ENCODE measurements at places on chromosomes 12 and 14.

DNA sequence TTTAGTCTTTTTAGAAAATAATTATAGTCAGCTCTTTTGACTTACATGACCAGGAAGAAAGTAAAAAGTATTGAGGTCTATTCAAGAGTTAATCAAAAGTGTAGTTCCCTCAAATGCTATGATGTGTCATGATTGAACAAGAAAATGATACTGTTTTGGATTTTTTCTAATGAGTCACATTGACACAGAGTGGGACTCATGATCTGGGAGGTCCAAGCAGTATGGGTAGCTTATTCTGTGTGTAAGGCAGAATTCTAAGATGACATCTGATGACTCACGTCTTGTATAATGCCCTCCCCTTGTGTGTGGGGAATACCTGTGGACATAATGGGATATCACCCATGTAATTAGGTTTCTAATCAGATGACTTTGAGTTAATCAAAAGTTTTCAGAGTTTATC lies 178.1 kb upstream of the DDHD1 start:
- DNase-seq = no peak

- DNase-seq = no peak
Observed at GRCh38 chr12:48001505-48002413, 2.5 kb downstream of the COL2A1 start.

GRCh38 chr12:18951218-18951617 lies 178.3 kb upstream of the PLEKHA5 start:
- DNase-seq = no peak

- DNase-seq = no peak
Observed at GRCh38 chr12:109951136-109951535, 45.0 kb downstream of the GIT2 start.

DNA sequence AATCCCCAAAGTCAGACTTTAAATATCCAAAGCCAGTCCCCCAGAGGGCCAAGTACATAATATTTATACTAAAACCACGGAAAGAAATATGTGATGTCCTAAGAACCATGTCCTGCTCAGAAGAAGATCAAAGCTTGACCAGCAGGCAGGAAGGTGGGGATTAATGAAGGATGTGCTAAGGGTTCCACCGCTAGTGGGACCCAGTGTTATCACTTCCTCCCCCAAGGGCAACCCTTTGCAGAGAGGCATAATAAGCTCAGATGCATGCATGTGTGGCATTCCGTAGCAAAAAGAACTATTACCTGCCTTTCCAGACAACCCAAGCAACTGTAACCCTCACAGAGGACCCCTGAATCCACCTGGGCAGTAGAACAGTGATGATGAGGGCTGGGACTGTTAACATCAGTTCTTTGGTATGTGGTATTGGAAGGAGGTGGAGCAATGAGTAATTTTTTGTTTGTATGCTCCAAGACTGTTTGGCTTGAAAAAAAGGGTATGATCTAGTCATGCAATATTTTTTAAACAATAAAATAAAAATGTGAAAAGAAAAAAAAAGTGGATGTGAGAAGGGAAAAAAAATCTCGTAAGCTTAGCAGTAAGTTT lies 71.7 kb upstream of the ETV6 start:
- DNase-seq = no peak

GRCh38 chr14:97177016-97177415 lies 379.8 kb downstream of the VRK1 start:
- peak; percentile 38 for DNase-seq

DNA sequence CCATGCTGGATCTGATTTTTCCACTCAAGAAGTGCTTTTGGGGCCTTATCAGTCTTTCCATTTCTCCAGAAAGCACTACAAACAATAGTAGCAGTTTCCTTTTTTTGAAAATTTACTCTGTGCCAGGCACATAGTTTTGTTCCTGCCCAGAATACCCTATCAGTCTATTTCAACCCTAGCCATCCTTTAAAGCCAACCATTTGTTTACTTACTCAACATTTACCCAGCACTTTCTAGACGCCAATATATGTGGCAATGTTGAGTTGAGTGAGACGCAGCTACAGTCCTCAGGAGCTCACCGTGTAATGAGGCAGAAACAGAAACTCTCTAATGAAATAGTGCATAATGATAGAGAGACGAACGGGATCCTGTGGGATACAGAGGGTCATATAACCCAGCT lies 32.9 kb upstream of the CHST11 start:
- no peak for DNase-seq

- DNase-seq = no peak
Observed at GRCh38 chr14:60196291-60196690, 31.1 kb upstream of the DHRS7 start.

GRCh38 chr14:91205459-91205858 lies 39.0 kb downstream of the GPR68 start:
- DNase-seq = no peak

DNA sequence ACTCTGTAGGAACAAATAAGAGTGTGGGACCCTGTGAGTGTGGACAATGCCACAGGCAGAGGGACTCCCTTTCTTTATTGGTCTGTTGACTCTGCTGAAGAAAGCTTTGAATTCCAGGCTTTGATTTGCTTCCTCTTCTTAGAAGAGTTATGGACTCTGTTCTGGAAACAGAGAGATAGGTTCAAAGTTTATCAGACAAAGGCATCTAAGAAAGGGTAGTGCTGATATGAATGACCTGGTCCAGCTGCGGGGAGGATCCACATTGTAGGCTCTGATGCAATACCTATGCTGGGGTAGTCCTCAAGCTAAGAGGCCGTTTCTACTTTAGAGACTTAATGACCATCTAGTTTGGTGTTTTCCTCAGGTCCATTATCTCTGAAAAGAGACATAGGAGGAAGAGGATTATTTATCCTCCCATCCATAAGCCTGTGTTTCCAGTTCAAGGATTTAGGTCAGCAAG lies 10.7 kb upstream of the IKZF4 start:
- no peak for DNase-seq

DNA sequence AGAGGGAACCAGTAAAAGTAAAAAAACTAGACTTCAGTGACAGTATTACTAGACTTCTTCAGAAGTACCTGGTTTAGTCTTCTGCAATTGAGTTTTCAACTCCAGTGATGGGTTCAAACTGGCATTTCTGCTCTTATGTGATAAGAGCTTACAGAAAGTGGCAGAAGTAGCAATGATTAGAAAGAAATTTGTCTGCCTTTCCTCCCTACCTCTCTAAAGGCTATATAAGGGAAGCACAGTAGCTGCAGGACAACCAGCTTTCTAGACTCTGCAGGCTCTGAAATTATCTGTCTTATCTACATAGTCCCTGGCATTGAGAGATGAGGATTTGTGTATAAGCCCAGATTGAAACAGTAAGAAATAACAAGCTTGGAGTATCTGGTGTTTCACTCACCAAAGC lies 107.5 kb downstream of the DAAM1 start:
- DNase-seq = no peak

GRCh38 chr14:65098586-65098985 lies 3.7 kb downstream of the MAX start:
- DNase-seq = no peak

DNA sequence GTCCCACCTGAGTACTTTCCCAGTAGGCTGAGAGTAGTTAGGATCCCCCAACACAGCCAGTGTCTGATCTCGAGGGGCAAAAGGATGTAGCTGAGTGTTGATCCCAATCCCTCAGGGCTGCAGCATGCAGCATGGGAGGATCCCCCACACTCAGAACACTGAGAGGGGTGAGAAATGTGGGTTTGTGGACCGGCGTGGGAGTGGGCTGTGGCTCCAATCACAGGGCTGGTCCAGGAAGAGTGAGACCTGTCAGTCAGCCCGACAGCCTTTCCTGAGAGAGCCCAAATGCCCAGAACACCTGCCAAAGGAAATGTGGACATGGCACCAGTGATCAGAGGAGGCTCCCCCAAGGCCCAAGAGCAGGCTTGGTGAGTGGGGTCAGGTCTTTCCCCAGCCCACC lies 228.3 kb upstream of the MGAT4C start:
- no peak for DNase-seq

- DNase-seq = no peak
Observed at GRCh38 chr14:63205044-63205575, 867 bp downstream of the RHOJ start.

DNA sequence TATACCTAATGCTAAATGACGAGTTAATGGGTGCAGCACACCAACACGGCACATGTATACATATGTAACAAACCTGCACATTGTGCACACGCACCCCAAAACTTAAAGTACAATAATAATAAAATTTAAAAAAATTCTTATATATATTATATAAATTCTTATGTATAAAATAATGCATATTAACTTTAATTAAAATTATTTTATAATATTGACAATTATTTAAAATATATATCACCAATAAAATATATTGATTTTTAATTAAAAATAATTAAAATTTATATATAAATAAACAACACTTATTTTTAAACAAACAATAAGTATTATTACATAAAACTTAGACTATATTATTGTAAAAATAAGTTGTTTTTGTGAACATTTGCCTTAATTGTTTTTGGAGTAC lies 188.8 kb downstream of the SYT1 start:
- DNase-seq = no peak

DNA sequence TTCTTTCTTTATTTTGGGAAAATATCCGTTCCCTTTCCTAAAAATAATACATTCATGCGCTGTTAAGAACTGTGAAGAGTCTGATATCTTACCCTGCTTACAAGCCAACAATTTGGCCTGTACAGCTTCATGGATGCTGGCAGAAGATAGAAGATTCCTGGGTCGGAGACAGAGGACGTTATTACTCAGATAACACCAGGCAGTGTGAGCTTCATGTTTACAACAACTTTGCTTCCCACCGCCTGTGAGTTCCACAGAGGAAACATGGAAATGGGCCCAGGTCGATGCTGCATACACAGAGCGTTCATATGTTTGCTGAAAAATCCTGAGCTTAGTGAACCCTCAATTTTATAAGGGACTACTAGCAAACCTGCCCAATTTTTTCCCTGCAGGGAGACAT lies 705.6 kb upstream of the SEL1L start:
- DNase-seq = no peak

DNA sequence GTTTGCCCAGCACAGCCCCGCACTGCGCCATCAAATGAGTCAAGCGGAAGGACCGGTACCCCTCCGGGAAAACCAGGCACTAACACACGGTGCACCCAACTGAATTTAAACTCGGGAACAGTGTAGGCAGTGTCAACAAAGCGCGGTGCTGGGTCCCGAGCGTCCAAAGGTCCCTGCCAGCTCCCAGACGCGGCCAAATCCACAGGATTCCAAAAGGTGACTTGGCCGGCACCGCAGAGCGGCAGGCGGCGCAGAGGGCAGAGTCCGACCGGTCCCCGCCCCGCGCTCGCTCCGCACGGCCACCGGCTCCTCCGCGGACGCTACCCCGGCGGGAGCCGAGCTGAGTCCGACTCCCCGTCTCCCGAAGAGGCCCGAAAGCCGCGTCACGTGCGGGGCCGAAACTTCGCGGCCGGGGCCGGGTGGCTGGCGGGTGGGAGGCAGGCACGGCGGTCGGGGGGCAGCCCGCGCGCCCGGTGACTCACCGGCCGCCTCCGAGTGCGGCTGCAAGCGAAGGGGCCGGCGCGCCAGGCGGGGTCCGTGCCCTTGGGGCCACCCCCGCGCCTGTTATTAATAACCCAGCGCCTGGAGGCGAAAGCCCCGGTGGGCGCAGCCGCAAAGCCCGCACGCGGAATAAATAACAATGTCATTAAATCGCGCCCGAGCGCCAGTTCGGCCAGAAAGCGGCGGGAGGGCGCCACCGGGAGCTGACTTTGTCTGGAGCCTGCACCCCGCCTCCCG lies 863 bp downstream of the DENND5B start:
- no peak for DNase-seq

DNA sequence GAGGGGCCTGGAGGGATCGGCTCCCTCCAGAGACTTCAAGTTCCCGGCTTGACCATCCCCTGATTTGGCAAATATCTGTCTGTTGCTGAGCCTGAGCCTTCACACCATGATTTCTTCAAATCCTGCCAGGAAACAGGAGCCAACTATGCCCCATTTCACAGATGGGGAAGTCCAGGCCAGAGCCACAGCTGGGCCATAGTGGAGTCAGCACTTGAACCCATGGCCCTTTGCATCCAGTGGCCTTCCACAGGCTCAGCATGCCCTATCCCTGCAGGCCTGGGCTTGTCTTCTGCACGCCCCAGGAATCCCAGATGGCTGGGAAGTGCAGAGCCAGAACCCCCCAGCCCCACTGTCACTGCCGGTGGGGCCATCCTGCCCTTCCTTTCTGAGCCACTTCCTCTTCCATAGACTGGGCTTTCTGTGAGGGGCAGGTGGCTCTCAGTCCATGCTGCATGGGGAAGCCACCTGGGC lies 44.9 kb downstream of the CYP46A1 start:
- no peak for DNase-seq

DNA sequence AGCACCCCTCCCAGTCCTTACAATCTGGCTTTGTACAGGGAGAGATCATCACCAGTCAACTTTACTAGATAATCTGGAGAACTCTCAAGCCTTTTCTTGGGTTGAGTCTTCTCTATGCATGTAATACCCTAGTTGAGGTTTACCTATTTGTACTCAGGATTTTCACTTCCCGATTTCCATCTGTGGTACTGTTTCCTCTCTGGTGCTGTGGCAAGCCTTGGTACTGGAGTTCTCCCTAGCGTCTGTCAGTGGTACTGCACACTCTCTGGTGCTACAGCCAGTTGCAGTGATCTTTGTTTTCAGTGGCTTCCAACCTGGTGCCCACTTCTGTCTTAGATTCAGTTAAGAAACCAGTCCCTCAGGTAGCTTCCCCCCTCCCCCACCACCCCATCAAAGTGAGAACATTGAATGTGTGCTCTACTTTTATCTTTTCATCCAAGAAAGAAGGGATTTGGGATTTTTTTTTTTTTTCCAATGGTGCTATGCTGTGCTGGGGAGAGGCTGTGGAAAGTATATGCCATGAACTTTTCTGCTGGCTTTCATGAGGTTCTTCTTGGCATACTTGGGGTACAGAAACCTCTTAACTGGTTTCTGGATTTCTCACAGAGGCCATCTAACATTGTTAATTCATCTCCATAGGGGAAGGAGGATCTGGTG lies 69.4 kb upstream of the EVL start:
- DNase-seq = peak; percentile 60

GRCh38 chr12:7959701-7960121 lies 23.7 kb upstream of the SLC2A3 start:
- DNase-seq = peak; percentile 37

DNA sequence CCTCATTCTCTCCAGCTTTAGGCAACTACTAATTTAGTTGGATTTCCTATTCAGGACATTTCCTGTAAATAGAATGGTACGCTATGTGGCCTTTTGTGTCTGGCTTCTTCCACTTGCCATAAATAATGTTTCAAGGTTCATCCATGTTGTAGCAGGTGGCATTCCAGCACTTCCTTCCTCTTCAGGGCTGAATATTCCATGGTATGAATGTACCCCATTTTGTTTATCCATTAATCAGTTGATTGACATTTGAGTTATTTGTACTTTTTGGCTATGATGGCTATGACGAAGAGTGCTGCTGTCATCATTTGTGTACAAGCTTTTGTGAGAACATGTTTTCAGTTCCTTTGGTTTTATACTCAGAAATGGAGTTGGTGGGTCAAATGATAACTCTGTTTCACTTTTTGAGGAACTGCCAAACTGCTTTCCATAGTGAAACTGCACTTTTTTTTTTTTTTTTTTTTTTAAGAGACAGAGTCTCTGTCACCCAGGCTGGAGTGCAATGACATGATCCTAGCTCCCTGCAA lies 6.5 kb upstream of the CDK2AP1 start:
- DNase-seq = no peak

- no peak for DNase-seq
Observed at GRCh38 chr12:63124778-63125177, 26.2 kb downstream of the AVPR1A start.

GRCh38 chr12:99029511-99030271 lies 384.6 kb downstream of the APAF1 start:
- DNase-seq = no peak

- no peak for DNase-seq
Observed at GRCh38 chr12:92096346-92097136, 49.1 kb downstream of the BTG1 start.

GRCh38 chr12:52521175-52521567 lies 977 bp upstream of the KRT5 start:
- no peak for DNase-seq
